Activated CD8-positive, alpha-beta memory T cell treated with anti-CD3 and anti-CD28 coated beads, Interleukin-2, amount 50 U/mL, for 4 hours (primary cell): ENCODE measurements at places on chromosomes 7 and 10.

GRCh38 chr7:148701414-148701813 lies 2.7 kb downstream of the CUL1 start:
- DNase-seq, result no peak

GRCh38 chr10:76085817-76086167 lies 654.4 kb downstream of the LRMDA start:
- no peak for DNase-seq

DNA sequence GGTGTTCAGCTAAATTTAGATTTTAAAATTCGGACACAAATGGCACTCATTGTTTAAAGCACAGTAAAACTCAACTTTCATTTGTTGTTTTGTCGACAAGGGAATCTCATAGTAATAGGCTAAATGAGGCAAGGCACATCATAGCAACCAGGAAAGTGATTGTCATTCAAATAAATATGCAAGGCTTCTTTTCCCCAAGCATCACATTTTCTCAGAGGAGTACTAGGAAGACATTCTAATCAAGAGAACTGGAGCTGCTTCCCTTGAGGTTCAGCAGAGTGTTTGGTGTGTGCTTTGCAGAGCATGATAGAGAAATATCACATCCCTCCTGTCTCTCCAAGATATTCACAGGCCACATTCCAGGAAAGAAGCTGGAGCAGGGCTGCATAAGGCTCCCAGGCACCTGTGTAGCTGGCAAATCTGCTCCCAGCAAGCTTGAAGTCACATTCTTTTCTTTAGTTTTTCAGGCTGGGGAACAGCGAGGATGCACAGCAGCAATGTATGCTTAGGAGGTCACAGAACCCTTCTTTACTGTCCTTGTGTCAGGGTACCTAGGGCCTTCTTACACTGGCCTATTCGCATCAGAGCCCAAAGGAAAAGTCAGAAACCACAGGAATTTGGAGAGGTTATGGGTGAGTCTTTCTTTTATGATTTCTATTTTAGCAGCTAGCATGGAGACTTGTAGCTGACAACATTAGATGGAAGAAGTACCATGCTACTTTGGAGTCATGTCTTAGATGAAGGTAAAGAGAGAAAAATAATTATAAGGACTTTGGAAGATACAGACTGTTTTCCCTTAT lies 95.9 kb upstream of the HDAC9 start:
- DNase-seq, result no peak

DNA sequence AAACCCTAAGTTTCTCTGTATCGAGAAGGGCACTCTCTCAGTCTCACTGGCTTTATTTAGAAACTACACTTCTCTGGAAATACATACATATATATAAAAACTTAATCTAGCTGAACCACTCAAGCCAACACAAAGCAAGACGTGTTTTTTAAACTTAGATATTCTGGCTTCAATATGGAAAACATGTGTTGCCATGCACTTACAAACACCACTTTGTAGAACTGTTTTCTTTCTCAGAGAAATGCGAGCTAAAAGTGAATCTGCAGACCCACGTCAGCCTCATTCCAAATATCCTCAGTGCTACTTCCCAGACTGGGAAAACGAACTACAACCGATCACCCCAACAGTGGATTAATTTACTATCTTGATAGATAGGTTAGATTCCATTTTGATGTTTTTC lies 1.7 kb downstream of the CCDC3 start:
- no peak for DNase-seq

- DNase-seq, result no peak
These were observed 8.3 kb downstream of the PDCD4 start for GRCh38 chr10:110880012-110880411.

- no peak for DNase-seq
These were observed 98.0 kb downstream of the MAD1L1 start for GRCh38 chr7:2134740-2135139.

DNA sequence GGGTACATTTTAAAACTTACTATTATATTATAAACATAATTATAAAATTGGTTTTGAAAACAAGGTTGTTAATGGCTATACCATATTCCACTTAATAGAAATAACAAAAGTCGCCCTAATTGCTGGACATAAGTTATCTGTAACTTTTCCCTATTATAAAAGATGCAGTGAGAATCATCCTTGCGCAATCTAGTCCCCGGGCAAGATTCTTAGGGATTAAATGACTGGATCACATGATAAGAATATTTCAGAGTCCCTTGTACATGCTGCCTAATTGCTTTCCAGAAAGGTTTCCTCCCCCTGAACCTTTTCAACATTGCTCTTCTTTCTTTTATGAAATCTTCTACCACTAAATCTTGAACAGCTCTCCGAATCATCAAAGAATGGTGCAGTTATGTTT lies 479.8 kb upstream of the MKI67 start:
- no peak for DNase-seq

GRCh38 chr7:47697543-47697942 lies 115.6 kb upstream of the TNS3 start:
- DNase-seq, result no peak

- no peak for DNase-seq
These were observed 2.9 kb downstream of the GPR37 start for GRCh38 chr7:124762611-124763143.

GRCh38 chr10:37713132-37713501 lies 144.3 kb downstream of the ZNF248 start:
- no peak for DNase-seq

DNA sequence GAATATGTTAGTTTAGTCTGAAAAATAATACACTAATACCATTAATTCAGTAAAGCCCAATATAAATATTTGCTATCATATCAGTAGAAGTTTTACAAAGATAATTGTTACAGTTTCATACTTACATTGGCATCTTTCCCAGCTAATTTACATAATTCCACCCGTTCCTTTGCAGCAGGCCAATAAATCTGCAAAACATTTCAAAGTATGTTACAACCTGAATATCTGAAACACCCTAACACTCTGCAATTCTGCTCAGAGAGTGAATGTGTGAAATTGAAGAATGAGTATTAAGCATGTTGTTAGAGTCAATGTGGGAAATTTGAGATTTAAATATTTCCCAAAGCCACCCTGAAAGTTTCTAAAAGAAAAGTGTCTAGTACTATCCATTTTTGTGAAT lies 105.5 kb downstream of the SEMA3D start:
- DNase-seq, result no peak

- DNase-seq, result peak; percentile 23
These were observed 100.7 kb downstream of the NKX6-2 start for GRCh38 chr10:132685101-132685891.

- DNase-seq, result no peak
These were observed 197.3 kb downstream of the PRPF18 start for GRCh38 chr10:13784067-13784466.

- no peak for DNase-seq
These were observed 611.2 kb upstream of the MGMT start for GRCh38 chr10:128855618-128856428.

GRCh38 chr10:84706431-84706830 lies 378.0 kb downstream of the CCSER2 start:
- no peak for DNase-seq

- DNase-seq, result no peak
These were observed 1071.1 kb downstream of the XPNPEP1 start for GRCh38 chr10:108852211-108852610.

DNA sequence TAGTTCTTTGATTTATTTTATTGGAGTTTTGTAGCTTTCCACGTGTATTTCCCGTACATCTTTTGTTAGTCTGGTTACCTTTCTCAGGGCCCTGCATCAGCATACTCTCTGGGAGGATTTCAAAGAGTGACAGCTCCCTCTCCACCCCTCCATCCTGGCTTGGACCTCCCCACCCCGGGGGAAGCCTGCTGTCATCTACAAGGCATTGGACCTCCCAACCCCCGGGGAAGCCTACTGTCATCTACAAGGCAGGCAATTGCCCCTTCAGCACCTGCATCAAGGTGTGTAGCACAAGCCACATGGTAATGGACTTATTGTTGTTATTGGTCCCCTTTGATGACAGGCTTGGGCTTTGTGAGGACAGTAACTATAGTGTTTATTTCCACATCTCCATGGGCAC lies 390.1 kb downstream of the TCERG1L start:
- DNase-seq, result no peak

GRCh38 chr7:116697152-116697551 lies 25.2 kb downstream of the MET start:
- no peak for DNase-seq

- no peak for DNase-seq
These were observed 91.4 kb downstream of the TPST1 start for GRCh38 chr7:66296557-66296956.

DNA sequence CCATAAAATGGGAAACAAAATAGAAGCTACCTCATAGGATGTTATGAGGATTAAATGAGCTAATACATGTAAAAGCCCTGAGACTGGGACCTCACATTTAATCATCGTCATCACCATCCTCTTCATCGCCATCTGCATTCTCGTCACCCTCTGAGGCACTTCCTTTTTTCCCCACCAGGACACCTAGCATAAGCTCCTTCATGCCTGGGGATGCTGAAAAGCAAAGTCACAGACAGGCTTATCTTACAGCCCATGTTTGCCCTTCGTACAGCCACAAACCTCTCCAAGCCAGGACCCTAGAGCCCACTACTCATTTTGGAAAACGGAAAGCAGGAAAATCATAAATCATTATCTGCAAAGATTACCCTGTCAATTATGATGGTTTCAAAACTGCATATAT lies 249.6 kb downstream of the GPAM start:
- no peak for DNase-seq

GRCh38 chr10:8061274-8062211 lies 7.1 kb downstream of the GATA3 start:
- peak; percentile 57 for DNase-seq

GRCh38 chr7:46079421-46079820 lies 158.3 kb upstream of the IGFBP3 start:
- DNase-seq, result no peak

- DNase-seq, result no peak
These were observed 431.4 kb downstream of the ACTR3B start for GRCh38 chr7:153190986-153191385.

DNA sequence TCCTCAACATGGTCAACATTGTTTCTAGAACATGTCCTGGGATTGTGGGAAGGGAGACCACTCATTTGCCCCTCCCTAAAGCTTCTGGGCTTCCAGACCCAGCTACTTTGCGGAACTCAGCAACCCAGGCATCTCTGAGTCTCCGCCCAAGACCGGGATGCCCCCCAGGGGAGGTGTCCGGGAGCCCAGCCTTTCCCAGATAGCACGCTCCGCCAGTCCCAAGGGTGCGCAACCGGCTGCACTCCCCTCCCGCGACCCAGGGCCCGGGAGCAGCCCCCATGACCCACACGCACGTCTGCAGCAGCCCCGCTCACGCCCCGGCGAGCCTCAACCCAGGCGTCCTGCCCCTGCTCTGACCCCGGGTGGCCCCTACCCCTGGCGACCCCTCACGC lies at the start of gene EPO:
Gene EPO (plus strand): TSS at position 190 of the 392 bp plus-strand sequence. CDS start 513 bp downstream, outside the sequence.
- DNase-seq, result no peak

GRCh38 chr7:135834266-135834665 lies 85.7 kb upstream of the FAM180A start:
- no peak for DNase-seq

- DNase-seq, result peak; percentile 40
These were observed 28.0 kb downstream of the CHST12 start for GRCh38 chr7:2431260-2431867.

DNA sequence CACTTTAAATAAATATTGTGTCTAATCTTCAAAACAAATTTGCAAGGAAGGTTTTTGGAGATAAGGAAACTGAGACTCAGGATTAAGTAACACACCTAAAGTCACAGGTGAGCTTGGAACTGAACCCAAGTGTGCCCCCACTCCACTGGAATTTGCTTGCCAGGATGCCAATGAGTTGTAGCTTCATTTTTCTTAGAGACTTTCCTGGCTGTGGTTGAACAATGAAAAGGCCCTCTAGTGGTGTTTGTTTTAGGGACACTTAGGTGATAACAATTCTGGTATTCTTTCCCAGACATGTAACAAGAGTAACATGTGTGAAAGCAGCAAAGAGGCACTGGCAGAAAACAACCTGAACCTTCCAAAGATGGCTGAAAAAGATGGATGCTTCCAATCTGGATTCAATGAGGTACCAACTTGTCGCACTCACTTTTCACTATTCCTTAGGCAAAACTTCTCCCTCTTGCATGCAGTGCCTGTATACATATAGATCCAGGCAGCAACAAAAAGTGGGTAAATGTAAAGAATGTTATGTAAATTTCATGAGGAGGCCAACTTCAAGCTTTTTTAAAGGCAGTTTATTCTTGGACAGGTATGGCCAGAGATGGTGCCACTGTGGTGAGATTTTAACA lies 1.5 kb downstream of the IL6 start:
- no peak for DNase-seq

- DNase-seq, result no peak
These were observed 18.4 kb downstream of the ARL4A start for GRCh38 chr7:12705878-12706277.

DNA sequence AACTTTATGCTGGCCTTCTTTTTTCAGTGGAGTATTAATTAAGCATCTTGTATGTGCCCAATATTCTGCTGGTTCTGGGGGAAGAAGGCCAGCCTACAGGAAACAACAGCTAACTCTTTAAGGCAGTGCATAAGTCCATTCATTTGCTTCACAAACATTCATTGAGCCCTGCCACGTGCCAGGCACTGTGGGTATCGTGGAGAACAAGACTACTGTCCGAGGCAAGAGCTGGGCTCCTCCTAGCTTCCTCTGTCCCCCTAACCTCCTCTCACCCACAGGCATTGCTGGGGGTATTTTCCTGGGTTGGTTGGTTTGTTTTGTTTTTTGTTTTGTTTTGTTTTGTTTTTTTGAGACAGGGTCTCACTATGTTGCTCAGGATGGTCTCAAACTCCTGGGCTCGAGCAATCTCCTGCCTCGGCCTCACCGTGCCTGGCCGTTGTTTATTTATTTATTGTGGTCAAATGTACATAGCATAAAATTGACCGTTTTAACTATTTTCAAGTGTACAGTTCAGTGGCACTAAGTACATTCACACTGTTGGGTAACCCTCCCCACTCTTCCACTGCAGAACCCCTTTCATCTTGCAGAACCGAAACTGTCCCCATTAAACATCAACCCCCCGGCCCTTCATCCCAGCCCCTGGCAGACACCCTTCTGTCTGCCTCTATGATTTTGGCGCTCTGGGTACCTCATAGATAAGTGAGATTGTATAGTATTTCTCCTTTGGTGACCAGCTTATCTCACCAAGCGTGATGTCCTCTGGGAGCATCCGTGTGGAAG lies 32.6 kb downstream of the CHST3 start:
- DNase-seq, result no peak
